SIG-M5 (cell line): ENCODE measurements at places on chromosomes 12 and 14.

GRCh38 chr12:109773384-109774011 is 59.7 kb downstream of the TRPV4 start:
- no peak for DNase-seq

DNA sequence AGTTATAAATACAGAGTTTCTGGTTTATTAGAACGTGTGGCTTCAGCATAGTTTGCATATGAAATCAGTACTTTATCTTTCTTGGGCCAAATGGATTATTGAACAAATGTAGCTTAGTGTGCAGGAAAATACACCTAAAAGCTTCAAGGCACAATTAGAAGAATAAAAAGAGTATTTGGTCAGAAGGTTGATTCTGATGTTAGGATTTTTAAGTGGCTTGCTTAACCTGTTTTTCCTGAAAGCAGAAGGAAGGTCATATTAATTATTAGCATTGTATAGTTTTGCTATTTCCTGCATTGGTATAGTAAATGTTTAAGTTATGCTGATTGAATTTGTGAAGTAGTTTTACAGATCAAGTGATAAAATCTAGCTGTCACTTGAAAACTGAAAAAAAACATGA is 31.0 kb upstream of the GNS start:
- DNase-seq: no peak

DNA sequence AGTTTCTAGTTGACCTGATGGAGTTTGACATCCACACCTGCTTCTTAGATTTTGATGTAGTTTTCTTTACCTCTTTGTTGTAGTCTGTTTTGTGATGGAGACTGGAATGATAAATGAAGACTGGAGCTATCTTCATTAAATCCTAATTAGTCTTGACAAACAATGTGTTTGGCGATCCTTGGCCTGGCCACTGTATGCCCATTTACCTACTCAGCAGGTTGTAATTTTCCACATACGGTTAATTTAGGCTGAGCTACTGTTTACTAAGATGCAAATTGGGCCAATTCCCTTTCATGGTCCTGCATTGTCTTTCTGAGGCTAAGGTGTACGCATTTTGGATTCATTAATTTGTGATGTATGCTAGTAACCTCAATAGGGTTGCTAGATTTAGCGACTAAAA is at the start of gene TAS2R7:
TSS of gene TAS2R7 (minus strand) at position 41 of the 400 bp plus-strand sequence. CDS start 57 bp downstream, outside the sequence.
- DNase-seq: no peak

- no peak for DNase-seq
Observed at GRCh38 chr12:27273114-27273513, 29.0 kb downstream of the STK38L start.

GRCh38 chr14:96268431-96269358 is 12.7 kb downstream of the BDKRB1 start:
- DNase-seq: no peak

DNA sequence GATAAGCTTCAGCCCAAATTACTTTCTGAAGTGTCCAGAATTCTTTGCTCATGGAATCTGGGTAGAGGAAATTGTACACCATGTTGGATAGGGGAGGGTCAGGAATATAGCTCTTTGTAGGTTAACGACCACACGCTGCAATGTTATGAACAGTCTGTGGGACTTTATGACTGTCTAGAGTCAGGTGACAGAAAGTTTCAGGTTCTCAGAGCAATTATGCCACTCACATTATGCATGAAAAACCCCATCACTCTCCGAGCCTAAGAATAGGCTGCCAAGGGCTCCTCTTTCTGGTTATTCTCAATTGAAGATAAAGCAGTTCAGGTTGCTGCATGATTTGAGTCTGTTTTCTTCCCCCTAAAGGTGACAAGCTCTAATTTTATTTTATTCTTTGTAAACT is 430.9 kb downstream of the ATP23 start:
- no peak for DNase-seq

DNA sequence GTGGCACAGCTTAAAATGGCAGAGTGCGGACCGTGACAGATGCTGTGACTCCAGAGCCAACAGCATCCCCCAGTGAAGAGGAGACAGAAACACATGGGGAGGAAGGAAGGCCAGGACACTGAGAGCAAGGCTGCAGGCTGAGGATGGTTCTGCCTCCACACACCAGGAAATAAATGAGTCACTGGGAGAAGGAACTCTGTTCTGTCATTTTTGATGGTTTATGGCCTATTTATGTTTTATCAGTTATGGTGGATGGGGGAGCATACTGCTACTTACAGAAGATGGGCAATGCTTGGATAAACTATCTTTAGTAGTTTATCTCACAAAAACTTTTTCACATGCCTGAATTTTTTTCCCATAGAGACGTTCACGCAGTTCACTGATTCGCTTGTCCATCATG is 33.8 kb downstream of the ZFYVE21 start:
- DNase-seq: no peak

DNA sequence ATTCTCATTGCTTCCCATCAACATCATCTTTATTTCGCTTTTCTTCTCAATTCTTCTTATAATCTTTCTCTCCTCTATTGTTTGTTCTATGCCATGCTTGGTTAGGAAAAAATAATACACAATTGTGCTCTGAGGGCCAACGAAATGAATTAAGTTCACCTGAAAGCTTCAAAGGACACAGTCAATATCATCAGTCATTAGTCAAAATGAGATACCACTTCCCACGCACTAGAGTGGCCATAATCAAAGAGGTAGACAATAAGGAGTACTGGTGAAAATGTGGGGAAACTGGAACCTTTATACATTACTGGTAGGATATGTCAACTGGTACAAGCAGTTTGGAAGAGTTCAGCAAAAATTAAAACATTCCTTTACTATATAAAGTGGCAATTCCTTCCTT is 91.5 kb downstream of the TMTC1 start:
- no peak for DNase-seq

DNA sequence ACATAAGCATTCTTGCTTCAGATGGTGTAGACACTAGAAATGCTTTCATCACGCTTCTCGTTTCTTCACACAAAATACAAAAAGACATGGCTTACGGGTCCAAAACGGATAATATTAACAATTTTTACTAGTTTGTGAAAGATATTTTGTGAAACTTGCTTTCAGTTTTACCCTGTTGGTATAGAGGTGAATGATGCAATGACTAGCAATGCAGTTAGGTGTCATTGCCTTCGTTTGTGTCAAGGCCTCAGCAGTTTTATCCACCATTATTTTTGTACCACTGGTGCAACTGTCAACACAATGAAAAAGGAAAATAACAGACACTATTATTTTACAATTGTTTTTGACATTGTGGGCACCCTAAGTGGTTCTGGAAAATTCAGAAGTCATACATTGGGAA is 323.0 kb downstream of the FLRT2 start:
- DNase-seq: no peak

DNA sequence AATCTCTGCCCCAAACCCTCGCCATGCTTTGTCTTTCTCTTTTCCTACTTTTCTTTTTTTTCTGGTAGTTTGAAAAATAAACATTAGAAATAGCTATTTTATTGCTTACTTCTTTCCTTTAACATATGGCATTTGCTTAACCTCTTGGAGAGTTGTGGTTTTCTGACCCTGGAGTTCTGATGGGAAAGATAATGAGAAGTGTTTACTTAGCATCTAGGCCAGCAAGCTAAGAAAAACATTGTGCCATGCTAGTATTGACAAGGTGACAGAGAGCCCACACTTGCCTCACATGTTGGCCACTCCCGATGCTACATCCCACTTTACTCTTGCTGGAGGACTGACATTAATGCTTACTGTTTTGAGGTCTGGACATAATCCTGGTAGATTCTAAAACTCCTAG is 886.2 kb downstream of the DIO2 start:
- no peak for DNase-seq
